Immature natural killer cell (primary cell): ENCODE measurements at places on chromosomes 6 and 20.

DNA sequence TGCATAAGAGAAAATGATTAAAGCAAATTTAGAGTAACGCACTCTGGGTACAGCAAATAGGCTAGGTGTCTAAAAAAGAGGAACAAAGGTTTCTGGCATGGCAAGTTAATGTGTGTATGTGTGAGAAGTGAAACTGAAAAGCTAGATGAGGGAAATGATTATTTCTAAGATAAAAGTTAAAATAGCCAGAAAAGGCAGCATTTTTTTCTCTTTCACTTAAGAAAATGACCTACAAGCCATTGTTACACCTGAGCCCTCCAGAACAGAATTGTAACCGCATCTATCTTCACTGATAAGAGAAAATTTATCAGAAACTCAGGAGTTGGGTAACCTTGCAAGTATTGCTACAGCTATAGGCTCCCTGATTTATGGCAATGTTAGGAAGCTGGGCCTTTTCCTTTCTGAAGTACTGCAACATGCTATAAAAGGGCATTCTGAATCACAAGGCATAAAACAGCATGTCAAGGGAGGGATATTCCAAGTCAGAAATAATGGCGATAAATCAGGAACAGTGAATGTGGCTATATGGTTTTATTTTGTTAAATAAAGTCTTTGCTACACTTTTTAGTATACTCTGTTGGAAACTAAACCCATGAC, 395.3 kb downstream of the TBC1D32 start:
- no peak for DNase-seq

- no peak for DNase-seq
Measured at GRCh38 chr6:8749465-8749864, 314.1 kb upstream of the SLC35B3 start.

- DNase-seq = peak; percentile 71
Measured at GRCh38 chr6:108561742-108562502, 1.2 kb downstream of the FOXO3 start.

DNA sequence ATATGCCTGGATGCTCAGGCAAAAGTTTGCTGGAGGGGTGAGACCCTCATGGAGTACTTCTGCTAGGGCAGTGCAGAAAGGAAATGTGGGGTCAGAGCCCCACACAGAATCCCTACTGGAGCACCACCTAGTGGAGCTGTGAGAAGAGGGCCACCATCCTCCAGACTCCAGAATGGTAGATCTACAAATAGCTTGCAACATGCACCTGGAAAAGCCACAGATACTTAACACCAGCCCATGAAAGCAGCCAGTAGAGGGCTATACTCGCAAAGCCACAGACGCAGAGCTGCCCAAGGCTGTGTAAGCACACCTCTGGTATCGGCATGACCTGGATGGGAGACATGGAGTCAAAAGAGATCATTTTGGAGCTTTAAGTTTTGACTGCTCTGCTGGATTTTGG, 60.7 kb upstream of the GJE1 start:
- no peak for DNase-seq

DNA sequence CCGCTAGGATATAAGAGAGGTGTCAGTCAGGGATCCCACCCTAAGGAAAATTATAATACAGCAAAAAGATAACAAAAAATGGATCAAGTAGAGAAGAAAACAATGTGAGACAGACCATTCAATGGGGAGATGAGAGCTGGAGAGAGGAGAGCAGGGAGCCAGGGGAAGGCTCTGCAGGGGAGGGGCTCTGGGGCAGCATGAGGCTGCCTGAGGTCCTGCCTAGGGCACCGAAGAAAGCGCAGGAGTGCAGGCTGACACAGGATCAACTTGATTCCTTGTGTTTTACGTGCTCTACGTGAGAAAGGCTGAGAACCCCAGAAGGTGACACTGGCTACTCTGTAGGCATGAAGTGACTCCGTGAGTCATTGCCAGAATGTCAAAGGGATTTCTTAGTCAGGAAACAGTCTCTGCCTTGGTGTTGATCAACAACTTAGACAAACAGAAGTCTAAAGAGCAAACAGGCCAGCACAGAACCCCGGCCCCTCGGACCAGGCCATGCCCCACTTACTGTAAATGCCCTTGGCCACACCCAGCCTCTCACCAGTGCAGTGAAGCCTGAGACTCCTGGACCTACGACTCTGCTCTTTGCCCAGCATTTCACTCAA, 290.1 kb upstream of the PRDM1 start:
- no peak for DNase-seq

DNA sequence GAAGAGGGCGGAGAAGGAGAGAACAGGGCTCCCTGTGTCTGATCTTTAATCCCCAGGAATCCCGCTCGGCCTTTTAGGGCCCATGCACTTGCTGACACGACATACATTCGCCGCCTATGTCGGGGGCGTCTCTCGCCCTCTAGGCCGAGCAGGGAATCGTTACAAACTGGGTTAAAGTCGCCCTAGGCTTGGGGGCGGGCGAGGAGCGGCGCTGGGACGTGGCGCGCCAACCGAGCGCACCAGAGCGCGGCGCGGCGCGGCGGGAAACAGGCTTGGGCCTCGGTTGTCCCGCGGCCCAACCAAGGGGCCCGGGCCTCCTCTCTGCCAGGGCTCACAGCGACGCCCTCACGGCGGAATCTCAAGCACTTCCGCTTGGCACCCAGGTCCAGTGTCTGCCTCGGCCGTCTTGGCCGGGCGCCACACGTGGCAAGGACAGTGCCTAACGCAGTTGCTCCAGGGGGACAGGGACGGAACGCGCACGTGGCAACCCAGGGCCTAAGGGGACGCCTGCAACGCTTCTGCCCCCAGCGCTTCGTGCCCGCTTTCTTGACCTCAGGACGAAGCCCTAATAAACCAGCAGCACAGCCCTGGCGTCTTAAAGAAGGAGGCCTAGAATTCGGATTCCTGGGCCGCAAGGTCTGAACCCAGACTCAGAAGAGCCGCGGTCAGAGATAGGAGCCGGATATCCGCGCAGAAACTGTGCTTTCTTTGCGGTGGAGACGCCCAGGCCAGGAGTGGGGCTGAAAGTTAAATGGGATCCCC, 71.5 kb downstream of the NCR2 start:
- DNase-seq = no peak

GRCh38 chr6:3522561-3523260, 65.9 kb upstream of the SLC22A23 start:
- DNase-seq = no peak

GRCh38 chr6:4638641-4639040, 137.6 kb upstream of the CDYL start:
- DNase-seq = no peak

DNA sequence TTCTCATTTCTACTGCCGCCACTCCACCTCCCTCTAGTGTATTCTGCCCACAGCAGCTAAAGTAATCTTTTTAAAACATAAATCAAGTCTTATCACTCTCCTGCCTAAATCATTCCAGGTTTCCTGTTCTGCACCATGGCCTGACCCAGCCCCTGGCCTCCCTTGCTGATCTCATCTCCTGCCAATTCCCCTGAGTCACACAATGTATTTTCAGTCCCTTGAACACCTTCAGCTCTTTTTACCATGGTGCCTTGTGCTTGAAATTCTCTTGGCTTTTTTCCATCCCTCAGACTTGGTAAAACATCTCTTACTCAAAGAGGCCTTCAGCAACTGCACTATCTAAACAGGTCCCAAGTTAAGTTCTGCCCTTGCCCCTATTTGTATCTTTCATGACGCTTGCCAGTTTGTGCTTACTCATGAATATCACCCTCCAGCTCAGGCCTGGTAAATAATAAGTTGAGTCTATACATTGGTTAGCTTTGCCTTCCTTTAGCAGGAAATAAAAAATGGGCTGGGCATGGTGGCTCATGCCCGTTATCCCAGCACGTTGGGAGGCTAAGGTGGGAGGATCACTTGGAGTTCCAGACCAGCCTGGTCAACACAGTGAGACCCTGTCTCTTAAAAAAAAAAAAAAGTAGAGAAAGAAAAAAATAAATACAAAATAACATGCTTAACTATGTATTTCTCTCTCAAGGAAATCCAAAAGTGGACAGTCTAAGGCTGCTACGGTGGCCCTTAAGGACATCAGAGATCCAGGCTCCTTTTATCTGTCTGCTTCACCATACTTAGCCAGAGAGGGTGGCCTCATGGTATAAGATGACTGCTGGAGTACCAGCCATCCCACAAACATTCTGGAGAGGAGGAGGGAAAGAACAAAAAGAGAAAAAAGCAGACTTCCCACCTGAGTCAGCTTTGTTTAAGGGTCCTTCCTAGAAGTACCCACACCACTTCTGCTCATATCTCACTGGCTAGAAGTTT, 62.2 kb downstream of the ARFGEF2 start:
- DNase-seq = no peak

DNA sequence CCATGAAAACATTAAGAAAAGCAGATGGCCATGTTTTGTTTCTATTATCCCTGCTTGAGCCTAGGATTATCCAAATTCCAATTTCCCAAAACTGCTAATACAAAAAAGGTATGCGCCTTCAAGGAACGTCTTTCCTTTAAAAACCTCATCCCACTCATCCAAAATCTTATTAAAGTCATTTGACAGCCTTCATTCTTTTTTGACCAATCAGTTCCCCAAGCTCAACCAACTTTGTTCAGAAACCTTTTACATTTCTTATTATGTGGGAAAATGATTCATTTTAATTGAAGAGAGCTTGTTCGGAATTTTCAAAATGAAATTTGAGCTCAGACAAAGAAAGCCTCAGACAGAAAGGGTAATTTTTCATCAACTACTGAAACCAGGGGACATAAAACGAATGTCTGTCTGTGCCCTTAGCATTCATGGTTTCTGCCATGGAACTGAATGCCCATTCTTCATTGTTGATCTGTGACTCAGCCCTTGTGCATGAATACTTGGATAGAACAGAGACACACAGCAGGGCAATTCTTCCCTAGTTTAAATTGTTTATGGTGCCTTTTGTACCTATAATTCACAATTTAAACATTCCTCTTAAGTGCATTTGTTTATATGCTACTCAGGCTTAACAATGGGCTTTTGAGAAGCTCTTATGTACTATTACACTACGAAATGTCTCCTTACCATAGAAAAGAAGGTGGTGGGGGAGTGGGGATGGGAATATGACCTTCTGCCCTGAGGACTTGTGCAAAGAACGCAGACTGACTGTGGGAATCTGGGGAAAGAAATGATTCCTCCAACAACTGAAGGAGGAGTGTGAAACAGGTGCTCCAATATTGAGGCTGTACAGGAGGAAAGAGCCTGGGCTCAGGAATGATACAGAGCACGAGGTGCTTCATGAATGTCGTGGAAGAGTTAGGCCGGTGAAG, 49.8 kb upstream of the ERVFRD-1 start:
- DNase-seq = no peak

GRCh38 chr20:53750827-53751619, 157.4 kb upstream of the ZNF217 start:
- DNase-seq = peak; percentile 74

GRCh38 chr20:51326201-51326819, 216.2 kb downstream of the NFATC2 start:
- DNase-seq = peak; percentile 44

- DNase-seq = no peak
Measured at GRCh38 chr20:11452326-11452725, 465.4 kb upstream of the BTBD3 start.

- DNase-seq = no peak
Measured at GRCh38 chr6:65776332-65776731, 69.3 kb upstream of the EYS start.

DNA sequence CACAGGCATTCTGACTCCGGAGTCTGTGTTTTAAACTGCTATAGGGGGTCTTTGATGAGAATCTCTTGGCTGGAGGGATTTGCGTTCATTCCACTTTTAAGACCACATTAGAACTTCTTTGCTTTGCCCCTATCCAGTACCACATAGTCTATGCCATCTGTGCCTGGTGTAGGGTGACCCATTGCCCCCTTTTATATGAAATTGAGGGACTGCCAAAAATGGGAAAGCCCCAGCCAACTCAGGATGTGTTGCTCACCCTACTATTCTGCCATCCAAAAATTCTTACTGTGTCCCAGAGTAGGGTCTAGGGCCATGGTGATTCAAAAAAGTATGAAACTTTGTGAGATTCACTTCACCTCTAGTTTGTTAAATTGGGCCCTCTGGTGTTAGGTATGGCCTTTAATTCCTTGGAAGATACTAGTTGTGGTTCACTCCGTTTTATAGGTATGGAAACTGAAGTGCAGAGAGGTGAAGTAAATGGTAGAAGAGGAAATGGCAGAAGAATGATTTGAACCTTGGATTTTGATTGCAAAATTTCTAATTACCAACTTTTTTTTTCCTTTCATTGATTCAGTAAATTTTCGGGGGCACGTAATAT, 1.4 kb downstream of the PFDN4 start:
- DNase-seq = no peak

DNA sequence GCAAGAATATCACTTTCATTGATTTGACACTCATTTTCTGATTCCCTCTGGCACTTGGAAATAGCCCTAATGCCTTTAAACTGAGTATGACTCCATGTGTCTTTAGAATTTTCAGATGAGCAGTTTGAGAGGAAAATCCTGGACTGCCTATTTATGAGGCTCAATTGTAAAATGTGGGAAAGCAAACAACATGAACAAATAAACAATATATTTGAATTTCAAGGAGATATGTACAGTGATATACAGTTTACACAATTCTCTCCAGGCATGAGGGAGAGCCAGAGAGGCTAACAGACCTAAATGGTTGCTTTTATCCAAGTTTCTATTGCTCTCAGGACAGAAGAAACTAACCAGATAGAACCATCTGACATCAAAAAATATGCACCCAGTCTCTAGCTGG, 748.2 kb upstream of the NRSN1 start:
- no peak for DNase-seq

- no peak for DNase-seq
Measured at GRCh38 chr6:138652824-138653223, 120.7 kb upstream of the CCDC28A start.

- no peak for DNase-seq
Measured at GRCh38 chr20:6044115-6044514, 9.7 kb downstream of the LRRN4 start.

DNA sequence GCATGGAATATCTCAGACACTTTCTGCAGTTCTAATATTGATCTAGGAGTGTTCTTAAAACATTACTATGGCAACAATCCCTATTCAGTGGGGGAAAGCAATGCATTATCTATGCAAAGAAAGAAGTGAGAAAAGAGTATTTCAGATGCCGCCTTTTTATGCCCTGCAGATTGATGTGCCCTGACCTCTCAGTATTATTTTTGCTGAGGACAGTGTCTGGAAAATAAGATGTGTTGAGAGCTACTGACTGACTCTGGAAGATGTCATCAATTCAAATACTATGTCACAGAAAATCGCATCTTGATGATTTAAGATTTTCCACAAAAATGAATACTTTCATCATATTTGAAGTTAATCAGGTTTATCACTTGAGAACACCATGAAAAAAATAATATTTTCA, 22.9 kb upstream of the SPACA1 start:
- DNase-seq = no peak

DNA sequence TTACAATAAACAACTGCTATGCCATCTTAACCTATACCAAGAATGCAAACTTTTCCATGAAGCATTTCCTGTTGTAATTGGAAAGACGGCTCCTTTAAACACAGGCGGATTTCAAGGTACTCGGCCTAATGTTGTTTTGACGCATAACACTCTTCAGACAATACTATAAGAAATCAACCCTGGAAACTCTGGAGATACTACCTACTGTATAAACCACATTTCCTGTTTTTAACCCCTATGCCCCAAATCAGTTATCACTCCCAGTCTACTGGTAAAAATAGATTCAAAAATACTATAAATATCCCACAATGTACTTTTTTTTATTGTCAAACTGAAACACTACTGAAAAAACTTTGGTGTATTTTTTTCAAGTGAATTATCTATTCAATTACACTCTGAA, 118.1 kb downstream of the IRF4 start:
- no peak for DNase-seq
